ENCODE measurements at places on chromosomes 3 and 15. TPM values are rescaled to one million over a fixed set of nuclear protein-coding genes. Genes with fewer than 3 reads are reported as not detected.

Gene DUOXA2
- not detected for total RNA-seq

Gene RTP4
- total RNA-seq, result not detected

Gene RNU5B-1
- total RNA-seq, result not detected

Gene PCSK6
- total RNA-seq, result 9.4 TPM

Gene PRRT3
- total RNA-seq, result 0.20 TPM

All from Caki2 (cell line).